ENCODE measurements at places on chromosomes 13 and 19. TPM values are rescaled to one million over a fixed set of nuclear protein-coding genes. Genes with fewer than 3 reads are reported as not detected.

- no peak for DNase-seq
These were observed 70.5 kb upstream of the CSNK1A1L start for GRCh38 chr13:37175996-37176395.

POU2F2 gene
- total RNA-seq: 1.6 TPM

GRCh38 chr13:92823059-92823458 is 403.5 kb upstream of the GPC6 start:
- DNase-seq: no peak

STOML3 gene
- total RNA-seq: not detected

- DNase-seq: no peak
These were observed 41.3 kb upstream of the KCTD15 start for GRCh38 chr19:33755099-33756035.

DNA sequence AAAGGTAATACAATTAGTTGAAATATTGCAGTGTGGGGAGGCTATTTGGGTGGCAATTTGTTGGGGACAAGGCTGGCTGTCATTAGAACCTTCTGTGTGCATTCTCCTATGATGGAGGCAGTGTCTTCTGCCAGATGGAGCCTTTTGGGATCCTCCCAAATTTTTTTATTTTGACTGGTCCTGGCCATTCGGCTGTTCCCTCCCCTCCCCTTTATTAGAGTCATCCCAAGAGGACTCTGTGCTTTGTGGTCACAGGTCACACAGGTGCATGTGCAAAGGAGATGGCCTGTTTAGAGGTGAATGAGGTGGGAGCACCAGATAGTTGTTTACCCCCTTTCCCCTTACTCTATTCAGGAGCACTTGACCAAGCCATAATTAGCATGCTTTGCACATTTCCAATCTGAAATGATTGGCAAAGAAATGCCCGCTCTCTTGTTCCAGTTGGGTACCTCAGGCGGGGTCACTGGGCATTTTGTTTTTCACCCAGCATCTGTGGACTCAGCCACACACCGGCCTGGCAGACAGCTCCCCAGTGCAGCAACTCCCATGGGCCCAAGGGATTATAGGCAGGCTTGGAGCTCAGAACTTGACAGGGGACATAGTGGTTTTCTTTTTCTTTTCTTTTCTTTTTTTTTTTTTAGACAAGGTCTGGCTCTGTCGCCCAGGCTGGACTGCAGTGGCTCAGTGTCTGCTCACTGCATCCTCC is 19.8 kb downstream of the GATAD2A start:
- no peak for DNase-seq

DNA sequence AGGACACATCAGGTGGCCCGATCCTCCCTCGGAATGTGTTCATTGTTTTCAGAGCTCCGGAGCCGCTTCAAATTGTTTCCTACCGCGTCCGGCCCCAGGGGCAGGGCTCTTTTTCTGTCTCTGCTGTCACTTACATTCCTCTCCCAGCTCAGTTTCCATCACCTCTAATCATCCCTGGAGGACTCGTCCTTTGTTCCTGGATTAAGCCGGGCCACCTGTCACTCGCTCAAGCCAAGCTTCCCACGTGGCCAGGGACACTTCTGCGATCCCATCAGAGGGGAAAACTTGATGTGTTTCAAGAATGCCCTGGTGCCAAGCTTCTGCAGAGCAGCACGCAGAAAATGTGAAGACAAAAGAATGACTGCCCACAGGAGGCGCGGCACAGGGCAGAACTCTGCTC is 13.5 kb downstream of the IL17D start:
- DNase-seq: no peak

- no peak for DNase-seq
These were observed 53.4 kb downstream of the MCF2L start for GRCh38 chr13:113022391-113022744.

DNA sequence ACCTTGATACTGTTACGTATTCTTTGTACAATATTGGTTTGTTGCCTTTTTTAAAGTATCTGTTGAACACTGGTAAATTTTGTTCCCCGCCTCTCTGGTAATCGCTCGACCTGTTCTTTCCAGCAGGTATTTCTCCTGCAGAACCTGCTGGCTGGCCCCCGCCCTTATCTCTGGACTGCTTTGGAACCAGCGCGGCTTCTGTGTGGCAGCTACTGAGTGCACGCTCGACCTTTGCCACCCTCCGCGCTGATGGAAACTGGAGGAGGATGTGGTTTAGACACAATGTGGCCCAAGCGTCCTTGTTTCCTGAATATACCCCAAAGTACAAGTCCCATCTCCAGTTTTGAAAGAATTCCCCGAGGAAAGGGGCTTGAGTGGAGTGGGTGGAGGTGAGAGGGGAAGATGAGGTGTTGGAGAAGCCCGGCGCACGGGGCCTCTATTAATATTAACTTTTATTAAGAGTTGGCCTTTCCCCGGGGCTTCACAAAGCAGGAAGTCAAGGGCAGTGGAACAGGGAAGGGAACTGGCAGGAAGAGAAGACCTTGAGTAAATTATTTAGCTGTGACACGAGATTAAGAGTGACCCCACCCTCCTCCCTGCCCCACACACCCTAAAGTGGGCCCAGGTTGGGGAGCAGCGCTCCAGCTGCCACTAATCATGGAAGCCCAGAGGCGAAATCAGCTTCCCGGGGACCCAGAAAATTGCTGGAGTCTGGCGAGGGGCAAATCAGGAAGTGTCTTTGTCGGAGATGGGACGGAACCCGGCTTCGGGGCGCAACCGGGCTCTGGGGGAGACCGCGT is 16.0 kb downstream of the CDX2 start:
- DNase-seq: no peak

DNA sequence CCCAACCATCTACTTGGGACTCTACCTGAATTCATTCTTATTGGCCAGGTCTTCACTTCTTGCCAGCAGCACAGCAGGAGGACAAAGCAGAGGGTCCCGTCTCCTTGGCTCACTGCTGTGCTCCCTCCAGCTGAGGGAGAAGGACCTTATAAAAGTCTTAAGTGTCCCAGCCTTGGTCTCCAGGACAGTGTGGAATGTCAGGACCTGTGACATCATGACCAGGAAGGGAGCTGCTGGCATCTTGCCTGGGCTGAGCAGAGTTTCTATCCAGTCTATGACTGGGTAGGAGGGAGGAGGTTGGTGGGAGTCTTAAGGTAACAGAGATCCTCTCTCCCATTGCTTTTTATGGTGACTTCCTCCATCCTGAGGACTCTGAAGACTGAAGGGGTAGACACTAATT is 56.6 kb upstream of the ANKRD10 start:
- no peak for DNase-seq

DNA sequence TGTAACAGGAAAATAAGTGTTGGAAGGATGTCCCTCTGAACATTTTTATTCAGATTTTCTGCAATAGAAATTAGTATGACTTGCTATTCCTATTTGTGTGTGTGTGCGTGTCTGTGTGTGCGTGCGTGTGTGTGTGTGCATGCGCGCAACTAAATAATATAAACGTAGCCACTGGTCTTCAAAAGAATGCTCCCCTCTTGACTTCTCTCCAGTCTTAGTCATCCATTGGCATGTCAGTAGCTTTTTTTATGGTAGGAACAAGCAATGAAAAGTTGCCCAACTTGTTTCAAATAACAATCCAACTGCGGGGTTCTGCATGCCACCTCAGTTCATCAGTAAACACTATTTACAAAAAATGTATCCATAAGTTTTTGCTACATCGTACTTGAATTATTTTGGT is 249.6 kb downstream of the GPC6 start:
- no peak for DNase-seq

DNA sequence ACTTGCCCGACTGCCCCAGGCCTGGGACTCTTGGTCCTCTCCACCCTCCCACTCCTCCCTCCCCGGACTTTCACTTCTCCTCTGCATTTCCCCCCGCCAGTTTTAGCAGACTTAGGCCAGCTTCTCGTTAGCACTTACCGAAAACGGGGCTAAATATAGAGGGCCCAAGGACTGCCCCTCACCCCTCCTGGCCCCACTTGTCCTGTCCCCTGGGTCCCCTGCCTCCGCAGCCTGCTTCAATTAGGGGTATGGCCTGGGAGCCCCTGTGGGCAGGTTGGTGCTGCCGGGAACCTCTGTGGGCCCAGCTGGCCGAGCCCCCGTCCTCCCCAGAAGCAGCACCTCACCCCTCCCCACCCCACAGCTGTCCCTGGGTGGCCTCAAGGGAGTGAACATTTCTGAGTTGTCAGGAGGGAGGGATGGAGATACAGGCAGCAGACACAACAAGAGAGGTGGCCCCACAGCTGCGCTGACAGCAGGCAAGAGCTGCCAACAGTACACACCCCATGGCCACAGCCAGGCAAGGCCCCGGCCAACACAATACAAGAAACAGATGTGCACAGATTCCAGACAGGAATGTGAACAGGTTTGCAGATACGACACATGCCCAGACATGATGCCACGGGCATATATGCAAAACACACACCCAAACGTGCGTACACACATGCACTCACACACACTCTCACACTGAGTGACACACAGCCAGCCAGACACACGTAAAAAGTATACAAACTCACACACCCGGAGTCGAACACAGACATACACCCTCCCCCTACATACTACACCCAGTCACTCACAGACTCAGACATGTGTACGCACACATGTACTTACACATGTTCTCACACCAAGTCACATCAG is 2.6 kb downstream of the POU2F2 start:
- DNase-seq: no peak

DNA sequence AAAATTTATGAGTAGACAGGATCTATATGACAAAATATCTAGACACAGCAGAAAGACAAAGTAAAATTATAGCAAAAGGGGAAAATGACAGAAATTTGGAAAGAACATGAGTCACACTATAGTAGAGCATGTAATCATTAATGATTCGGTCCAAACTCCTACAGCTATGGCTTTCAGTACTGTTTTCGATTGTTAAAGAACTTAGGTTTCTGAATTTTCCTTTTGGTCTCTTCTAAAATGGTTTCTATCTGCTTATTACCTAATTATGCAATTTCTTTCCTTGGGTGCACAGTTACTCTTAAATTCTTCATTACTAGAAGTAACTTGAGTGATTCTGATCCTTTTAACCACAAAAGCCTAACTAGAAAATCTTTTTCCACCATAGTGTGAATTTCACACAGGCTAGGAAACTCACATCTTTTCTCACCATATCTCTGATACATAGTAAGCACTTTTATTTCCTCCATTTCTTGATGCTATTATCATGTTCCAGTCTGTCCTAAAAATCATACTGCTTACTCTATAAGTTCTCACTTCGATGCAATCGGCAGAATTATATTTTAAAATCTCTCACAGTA is 1101.4 kb downstream of the PCDH9 start:
- no peak for DNase-seq

- no peak for DNase-seq
These were observed at the start of gene PEAK3 for GRCh38 chr19:2282062-2282861. Gene PEAK3 (minus strand): TSS chr19:2282175. CDS start chr19:2280931, 1,244 bp downstream.

Data from progenitor cell of endocrine pancreas (in vitro differentiated cells).